HS-27A (cell line): ENCODE measurements at places on chromosomes 4 and X.

DNA sequence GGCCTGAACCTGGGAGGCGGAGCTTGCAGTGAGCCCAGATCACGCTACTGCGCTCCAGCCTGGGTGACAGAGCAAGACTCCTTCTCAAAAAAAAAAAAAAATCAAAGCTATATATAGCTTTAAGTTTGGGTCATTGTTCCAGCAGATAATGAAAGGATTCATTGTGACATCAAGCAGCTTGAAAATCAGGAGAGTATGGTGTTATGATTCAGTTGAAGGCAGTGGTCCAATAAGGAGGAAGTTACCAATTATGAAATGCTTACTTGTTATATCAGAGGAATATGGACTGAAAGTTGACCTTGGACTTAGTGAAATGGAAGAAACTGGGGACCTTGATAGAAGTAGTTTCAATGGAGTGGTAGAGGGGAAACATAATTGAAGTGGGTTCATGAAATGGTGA lies 140.4 kb upstream of the MAD2L1 start:
- no peak for DNase-seq

DNA sequence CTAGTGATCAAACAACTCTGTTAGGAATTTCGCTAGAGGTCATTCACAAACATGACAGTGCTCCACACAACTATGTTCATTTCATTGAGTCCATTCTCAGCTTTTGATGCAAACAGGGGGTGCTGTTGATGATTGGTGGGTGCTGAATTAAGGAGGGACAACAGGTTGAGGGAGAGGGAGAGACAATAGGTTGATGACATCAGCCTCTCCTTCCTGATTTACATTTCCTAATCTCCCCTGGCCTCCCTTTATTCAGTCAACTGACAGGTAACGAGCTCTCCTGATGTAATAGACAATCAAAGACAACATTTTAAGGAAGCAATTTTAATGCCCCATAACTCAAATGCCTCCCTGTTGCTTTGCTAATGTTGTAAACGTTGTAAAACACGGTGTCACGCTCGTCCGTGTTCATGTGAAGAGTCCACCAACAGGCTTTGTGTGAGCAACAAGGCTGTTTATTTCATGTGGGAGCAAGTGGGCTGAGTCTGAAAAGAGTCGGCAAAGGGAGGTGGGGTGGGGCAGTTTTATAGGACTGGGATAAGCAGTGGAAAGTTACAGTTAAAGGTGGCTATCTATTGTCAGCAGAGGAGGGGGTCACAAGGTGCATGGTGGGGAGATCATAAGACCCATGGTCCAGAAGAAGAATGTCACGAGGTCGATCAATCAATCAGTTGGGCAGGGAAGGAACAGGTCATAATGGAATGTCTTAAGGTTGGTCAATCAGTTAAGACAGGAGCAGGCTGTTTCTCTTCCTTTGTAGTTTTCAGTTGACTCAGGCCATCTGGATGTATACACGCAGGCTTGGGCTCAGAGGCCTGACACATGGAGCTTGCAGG lies 4.8 kb upstream of the GAR1 start:
- DNase-seq, result no peak

DNA sequence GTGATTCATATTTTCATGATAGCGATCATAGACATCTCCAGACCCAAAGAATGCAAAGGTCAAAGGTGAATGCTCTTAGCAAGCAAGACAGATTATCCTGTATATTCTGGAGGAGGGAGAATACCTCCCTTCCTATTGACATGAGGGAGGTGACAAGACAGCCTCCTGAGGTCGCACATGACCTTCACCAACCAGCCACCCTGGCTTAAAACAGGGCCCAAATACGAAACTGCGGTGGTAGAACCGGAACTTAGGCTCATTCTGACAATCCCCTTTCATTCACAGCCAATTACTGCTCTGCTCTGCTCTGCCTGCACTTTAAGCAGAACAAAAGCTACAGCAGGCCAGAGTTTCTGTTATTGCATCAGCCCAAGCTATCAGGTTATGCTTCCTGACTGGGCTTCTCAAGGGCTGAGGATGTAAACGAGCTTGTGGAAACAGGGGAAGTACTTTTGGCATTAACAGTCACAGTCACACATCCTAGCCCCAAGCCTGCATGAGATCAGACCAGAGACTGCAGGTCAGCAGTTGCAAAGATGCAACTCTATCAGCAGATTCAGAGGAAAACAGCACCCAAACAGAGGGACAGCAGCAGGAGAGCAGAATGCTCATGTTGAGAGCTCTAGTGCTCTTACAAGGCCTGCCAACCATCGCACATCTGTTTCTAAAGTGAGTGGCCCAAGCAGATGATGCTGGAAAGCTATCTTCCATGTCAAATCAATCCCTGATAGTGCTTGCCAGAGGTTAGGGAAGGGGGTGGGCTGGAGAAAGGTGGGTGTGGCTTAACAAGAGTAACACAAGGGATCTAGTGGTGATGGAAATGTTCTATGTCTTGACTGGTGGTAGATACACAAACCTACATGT lies 51.3 kb upstream of the MAP3K15 start:
- no peak for DNase-seq

DNA sequence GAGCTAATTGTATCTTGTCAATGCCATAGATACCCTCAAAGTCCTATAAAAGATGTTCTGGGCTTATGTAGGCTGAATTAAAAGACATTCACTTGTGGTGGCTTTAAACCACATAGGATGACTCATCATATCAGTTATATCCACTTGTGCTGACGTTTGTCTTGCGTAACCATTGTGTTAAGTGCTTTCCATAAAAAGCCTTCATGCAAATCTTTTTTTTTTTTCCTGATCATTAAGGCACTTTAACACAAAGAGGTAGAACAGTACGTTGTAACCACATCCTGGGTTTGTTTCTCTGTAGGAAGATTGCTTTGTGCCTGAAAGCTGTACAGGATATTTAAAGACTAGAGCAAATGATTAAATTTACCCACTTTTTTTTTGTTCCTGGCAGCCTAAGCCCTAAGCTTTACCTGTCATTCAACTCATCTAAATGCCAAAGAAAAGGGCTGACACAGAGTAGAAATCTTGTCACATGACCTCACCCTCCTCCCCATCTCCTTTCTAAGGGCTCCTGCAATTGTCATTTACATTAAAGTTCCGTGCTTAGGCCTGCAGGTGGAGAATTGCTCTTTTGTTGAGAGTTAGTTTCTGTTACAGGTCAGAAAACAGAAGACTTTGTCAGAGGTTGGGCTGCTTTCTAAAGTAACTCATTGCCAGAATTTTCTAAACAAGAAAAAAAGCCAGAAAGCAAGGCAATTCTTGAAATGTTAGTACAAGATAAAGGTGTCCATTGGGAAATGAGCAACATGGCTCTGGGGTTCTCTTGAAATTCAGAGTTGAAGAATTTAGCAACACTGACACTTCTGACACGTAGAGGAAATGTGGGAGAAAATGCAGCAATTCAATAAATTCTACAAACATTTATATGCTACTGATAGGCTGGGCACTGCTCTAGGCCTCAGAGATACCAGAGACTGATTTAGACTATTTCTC lies 555.6 kb downstream of the PPARGC1A start:
- peak; percentile 7 for DNase-seq

DNA sequence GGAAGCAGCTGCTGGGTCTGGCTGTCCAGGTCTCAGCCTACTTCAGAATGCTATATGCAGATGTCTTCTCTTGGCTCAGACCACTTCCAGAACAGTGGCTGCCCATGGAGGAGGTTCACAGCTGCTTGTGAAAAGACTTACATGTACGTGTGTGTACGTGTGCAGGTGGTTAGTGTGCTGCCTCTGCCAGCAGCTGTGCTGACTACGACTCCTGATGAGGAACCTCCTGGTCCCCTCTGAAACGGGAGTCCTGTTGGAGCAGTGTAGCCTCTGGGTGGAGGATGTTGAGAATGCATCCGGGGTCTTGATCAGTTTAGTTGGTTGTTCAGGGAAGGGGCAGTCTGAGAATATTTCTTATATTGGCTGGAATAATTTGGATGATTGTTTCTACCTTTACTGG lies 155.9 kb upstream of the WDR1 start:
- no peak for DNase-seq

DNA sequence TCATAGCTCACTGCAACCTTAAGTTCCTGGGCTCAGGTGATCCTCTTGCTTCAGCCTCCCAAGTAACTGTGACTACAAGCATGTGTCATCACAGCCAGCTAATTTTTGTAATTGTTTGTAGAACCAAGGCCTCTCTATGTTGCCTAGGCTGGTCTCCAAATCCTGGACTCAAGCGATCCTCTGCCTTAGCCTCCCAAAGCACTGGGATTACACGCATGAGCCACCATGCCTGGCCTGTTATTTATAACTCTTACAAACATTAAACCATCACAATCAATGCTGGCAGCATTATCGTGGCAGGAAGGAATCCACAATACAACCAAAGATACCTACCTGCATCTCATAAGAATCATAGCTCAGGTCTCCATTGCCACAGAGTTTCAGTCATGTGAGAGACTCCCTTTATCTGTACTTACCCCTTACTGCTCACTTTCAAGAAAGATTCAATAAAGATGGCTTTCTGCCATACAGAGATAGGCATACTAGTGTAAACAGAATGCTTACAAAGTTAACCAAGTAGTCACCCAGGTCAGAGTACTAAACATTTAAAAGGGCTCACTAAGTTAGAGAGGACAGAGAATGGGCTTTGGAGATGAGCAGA lies 48.5 kb downstream of the SMIM31 start:
- no peak for DNase-seq

DNA sequence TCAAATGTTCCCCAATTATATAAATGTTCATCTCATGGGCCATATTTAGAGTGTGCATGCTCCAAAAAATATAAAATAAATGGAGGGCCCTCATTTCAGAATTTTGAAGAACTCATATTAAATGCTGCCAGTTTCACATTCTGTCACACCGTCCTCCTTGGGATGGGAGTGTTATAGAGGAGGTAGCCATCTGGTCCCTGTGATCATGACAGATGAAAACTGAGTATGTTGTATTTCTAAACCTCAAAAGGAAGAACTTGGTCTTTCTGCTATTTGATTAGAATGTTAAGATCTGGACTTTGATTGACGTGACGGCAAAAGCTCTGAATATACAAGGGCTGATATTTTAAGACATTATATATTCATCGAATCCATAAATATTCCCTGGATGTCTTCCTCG lies 308.0 kb downstream of the RAPGEF2 start:
- DNase-seq, result no peak

DNA sequence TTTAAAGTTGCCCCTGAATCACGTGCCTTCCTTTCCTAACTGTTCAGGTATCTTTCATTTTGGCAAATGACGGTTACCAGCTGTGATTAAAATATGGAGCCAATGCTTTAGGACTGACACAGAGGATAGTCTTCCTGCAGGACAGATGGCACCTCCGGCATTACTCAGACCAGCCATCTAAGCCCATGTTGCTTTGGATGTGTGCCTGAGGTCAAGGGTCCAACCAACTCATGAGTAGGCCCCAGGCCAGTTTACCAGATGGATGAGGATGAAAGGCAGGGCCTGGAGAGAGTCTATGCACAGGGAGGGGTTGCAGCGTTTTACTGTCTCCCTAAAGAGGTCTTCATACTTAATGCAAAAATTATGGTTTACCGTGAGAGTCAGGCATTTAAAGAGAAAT lies 174.0 kb upstream of the GATB start:
- DNase-seq, result no peak

GRCh38 chr4:1200425-1201035 lies 28.1 kb upstream of the SPON2 start:
- DNase-seq, result no peak

- DNase-seq, result no peak
Observed at GRCh38 chr4:109877400-109877799, 29.5 kb downstream of the LRIT3 start.

DNA sequence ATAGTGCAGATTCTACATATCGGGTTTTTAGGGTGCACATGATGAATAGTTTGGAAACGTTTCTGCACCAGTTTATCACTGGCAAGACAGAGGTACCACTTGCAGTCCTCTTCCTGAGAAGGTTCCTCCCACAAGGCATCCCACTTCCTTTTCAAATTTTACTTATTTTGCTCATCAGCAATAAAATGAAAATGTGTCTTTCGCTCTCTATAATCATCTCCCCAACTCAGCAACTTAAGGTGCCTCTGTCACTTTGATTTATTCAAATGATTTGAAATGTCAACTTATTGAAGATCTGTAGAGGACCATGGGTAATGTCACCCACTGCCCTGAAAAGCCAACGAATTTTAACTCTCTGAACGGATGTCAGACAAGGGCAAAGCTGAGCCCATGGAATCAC lies 53.2 kb downstream of the VGLL1 start:
- no peak for DNase-seq

DNA sequence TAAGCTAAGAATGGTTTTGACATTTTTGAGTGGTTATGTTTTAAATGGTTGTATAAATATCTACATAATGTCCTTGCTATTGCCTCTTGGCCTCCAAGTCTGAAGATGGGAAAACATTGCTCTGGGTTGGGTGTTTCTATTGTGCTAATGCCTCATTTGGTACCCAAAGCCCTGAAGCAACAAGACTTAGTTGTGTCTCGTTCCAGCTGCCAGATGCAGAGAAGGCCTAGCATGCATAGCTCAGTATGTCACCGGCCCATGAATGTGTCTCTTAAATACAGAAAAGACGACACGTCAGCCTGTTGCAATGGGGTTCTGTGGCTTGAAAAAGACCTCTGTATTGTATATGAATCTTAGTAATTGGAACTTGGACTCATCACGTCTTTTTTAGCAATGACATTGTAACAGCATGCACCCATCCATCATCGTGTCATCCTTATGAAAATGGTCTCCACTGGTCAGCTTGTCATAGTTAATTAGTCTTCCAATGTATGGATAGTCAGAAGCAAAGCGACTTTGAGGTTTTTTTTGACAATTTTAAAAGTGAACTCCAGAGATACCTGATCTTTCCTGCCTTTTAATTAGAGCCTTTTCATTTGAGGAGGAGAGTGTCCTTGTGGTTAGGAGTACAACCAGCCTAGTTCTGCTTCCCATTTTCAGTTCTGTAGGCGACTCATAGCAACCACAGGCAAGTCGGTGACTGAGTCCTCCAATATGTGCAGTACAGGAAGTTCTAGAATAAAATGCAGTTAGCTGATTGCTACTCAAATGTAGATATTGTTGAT lies 126.4 kb upstream of the GATB start:
- DNase-seq, result peak; percentile 22

GRCh38 chr4:151687021-151687640 lies 73.7 kb downstream of the GATB start:
- DNase-seq, result no peak
